ENCODE measurements at places on chromosomes 2 and 18. TPM values are rescaled to one million over a fixed set of nuclear protein-coding genes. Genes with fewer than 3 reads are reported as not detected.

DNA sequence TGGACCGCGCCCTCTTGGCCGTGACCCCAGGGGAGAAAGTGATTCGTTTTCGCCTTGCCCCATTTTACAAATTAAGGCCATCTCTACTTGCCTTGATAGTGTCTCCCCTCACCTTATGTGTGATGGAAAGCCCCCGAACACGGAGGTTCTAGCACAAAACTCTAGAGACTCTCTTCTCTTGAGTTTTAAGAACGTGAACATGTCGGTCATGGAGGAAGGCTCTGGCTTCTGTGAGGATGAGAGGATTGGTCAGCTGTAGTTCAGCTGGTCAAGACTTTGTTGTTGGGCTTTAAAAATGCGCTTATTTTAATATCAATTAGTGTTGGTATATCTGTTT is 828 bp downstream of the DYNC1I2 start:
- DNase-seq = no peak

GRCh38 chr2:168740360-168740759 is 62.1 kb upstream of the NOSTRIN start:
- DNase-seq = no peak

- DNase-seq = no peak
Measured at GRCh38 chr2:18741895-18742732, 152.7 kb upstream of the NT5C1B start.

GRCh38 chr2:41116106-41116797 is 664.4 kb upstream of the SLC8A1 start:
- DNase-seq = no peak

- DNase-seq = no peak
Measured at GRCh38 chr2:29726976-29727375, 194.4 kb downstream of the ALK start.

- DNase-seq = no peak
Measured at GRCh38 chr2:186059096-186059495, 320.5 kb downstream of the FSIP2 start.

The EGR4 gene
- 0.87 TPM for total RNA-seq

The APCDD1 gene
- total RNA-seq = 0.21 TPM

The AMER3 gene
- total RNA-seq = not detected

The TACR1 gene
- total RNA-seq = not detected
